ENCODE measurements at places on chromosomes 6 and 20.

DNA sequence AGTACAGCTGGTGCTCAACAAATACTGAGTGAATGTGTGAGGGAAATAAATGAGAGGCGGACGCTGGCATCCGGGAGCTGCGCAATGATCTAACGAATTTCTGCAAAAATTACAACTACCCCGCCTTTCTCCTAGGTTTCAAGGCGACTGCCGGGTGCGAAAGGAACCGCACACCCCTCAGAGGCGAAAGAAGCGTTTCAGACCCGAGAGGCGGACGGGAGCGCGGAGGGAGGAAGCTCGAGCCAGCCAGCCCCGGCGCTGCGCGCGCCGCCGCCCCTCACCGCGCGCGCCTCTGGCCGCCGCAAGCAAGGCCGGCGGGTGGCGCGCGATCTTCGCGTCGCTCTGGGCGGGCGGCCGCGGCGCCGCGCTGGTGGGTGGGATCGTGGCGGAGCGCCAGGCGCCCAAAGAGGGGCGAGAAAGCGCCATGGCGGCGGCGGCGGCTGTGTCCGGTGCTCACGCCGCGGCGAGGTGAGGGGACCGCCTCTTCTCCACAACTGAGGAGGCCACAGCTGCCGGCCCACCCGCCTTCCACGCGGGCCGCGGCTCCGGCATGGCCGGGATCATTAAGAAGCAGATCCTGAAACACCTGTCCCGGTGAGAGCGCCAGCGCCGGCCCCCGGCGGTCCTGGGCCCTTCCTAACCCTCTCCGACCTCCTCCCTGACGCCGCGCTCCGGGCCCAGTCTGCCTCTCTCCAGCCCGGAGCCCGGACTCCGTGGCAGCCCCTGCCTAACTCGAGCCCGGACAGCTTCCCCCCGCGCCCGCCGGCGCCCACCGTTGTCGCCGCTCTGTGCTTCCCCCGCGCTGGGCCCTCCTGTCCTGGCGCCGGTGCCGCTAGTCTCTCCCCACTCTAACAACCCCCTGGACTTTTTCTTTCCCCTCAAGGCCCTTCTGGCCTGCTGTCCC is at the start of gene BLTP3A:
BLTP3A (plus strand) TSS at position 383 of the 904 bp plus-strand sequence; CDS start at position 551, 168 bp downstream.
- DNase-seq, result peak; percentile 91

DNA sequence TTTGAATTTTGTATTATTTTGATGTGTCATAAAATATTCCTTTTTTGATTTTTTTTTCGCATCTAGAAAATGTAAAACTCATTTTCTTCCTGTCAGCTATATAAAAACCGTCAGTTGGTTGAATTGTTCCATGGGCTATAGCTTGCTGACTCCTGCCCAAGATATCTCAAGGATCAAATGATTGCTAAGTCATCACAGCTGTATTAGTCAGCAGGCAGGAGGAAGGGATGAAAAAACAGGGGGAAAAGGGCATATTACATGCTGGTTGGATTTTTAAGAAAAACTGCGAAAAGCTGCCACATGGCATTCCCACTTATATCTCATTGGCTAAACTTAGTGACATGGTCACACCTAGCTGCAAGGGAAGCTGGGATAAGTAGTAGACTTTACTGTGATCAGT is 569.9 kb downstream of the BCKDHB start:
- no peak for DNase-seq

DNA sequence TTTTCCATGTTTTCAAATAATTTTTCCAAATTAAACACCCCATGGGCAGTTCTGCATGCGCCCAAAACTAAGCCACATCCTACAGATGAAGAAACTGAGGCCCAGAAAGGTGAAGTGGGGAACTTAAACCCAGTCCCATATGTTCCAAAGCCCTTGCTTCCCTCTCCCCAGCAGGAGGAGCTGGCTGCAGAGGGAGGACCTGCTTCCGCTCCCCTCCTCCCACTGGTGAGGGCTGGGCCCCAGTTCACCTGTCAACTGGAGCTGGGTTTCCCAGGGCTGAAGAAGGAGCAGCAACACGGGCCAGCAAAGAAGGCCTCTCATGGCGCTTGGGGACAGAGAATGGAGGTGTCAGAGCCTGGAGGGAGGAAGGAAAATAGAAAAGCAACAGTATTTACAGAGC is 1.4 kb upstream of the RBPJL start:
- peak; percentile 14 for DNase-seq

- no peak for DNase-seq
Observed at GRCh38 chr6:71489736-71490135, 201.1 kb downstream of the OGFRL1 start.

DNA sequence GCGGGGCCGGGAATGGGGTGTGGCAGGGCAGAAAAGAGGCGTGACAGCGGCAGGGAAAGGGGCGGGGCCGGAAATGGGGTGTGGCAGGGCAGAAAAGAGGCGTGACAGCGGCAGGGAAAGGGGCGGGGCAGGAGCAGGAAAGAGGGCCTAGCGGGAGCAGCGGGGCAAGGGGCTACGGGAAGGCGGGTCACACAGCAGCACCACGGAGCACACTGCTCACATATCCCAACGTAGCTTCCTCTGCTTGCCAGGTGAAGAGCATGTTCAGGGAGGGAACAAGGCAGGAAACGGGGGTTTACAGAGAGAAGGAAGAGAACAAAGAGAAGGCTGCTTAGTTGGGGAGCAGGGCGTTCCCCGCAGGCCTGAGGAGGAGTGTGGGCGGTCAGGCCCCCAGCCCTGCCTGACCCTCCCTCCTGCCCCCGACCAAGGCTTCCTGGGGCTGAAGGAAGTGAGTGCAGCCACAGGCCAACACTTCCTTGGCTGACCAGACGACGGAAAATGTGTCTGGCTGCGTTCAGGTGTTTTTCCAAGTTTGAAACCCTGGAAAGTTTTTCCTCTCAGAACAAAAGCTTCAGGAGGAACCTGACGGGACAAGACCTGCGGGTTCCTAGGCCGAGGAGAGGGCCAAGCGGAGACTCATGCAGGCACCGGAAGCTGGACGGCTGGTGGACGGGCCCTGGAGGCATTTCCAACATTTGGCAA is 13.8 kb downstream of the UCKL1 start:
- no peak for DNase-seq

- DNase-seq, result no peak
Observed at GRCh38 chr20:6942266-6942665, 174.8 kb downstream of the BMP2 start.

- DNase-seq, result no peak
Observed at GRCh38 chr6:3351105-3351676, 92.4 kb downstream of the PSMG4 start.

DNA sequence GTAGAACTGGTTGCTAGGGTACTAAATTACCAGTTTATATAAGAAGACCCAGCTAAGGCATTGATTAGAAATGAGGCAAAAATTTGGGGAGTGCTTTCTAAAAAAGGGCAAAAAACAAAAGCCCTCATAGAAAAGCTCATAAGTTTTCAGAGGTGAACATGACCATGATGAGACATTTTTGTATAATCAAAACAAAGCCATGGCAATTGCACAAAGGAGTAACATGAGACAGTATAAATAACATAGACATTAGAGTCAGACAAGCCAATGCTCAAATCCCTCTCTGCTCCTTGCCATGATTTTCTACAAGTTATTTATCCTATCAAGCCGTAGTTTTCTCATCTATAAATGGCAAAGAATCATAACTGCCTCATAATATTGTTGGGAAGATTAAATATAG is 112.2 kb upstream of the ADTRP start:
- DNase-seq, result no peak

GRCh38 chr20:31712564-31713311 is 9.9 kb downstream of the BCL2L1 start:
- DNase-seq, result no peak

GRCh38 chr6:30258204-30258603 is 45.0 kb upstream of the TRIM26 start:
- DNase-seq, result no peak

- DNase-seq, result no peak
Observed at GRCh38 chr6:136726837-136727557, 65.3 kb downstream of the MAP3K5 start.

- DNase-seq, result no peak
Observed at GRCh38 chr6:121855521-121855920, 420.1 kb downstream of the GJA1 start.

DNA sequence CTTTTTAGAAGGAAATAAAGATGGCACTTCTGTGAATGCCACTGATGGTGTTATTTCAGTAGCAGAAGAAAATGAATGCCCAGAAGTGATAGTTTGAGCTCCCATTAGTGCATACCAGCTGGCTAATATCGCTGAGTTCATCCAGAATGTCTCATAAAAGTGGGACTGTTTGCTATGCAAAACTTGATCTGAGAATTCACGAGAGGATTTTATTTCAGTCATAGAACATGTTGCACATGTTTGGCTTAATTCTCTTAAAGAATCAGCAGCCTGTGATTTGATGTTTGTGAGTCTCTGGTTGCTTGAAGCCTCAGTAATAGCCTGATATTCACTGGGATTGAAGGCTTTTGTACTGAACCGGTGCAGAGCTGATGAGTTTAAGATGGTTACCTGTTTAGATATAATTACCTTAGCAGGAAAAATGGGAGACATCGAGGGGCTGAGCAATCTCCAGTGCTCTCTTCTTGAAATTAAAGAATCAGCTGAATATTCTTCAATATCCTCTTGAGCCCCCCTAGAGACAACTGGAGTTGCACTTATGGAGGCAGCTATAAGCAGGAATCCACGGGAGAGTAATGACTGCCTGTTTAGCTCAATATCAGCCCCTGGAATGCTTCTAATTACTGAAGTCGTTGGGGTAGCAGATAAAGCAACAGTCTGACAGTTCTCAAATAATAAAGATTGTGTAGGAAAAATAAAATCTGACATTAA is 955.5 kb downstream of the PHF3 start:
- DNase-seq, result no peak

DNA sequence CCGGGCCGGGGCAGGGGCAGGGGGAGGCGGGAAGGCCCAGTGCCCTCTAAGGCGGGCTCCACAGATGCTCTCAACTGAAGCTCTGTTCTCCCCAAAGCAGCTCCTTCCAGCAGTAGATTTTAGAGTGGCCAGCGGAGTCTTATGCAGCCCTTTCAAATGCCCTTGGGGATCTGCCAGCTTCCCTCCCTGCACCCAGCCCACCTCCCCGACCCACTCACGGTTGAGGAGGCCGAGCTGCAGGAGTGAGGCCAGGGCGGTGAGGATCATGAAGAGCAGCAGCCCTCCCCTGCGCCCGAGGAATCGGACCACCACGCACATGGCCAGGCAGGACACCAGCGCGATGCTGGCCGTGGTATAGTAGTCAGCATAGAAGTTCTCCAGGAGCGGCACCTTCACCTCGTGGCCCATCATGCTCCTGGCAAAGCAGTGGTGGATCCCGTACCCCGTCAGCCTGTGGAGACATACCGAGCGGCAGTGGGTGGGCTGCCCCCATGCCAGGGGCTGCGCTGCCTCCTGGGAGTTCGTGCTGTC is 28.0 kb downstream of the PSMG4 start:
- no peak for DNase-seq

DNA sequence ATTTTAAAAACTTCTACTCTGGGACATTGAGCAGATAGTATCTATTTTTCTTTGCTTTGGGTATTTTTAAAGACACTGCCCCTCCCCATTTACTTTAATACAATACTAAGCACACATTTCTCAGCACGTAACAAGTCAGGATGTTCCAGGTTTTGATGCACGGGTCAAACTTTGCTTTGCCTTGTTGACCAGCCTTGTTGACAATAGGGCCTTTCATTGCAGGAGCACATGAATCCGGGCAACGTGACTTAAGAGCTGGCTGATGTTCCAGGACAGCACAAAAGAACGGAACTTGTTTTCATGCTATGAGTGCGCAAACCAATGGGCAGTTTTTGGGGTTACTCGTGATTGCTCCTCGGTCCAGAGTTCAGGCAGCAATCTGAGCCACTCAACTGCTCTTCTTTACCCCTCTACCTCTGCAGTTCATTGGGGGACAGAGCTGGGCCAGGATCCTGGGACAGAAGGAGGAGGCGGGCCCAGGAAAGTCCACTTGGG is 78.6 kb upstream of the SLC22A16 start:
- no peak for DNase-seq

DNA sequence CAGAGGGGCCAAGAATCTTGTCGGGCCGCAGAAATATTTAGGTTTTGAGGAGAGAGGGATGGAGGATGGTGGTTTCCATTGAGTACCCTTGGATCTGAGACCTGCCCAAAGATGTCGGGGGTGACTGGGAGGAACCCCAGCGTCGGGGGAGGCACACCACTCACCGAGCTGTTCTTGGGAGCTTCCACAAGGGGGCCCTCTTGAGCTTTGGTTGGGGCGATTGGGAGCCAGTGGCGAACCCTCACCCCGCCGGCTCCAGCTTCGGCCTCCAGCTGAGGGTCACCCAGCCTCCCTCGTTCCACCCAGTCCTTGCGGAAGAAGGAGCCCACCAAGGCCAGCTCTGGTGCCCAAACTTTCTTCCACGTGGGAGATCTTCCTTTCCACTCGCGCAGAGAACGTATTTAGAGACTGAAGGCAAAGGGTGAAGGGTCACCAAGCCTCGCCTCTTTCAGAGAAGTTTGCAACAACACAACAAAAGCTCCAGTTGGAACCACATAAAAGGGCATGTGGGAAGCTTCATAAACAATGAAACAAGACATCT is 33.6 kb downstream of the APCDD1L start:
- no peak for DNase-seq

- peak; percentile 36 for DNase-seq
Observed at GRCh38 chr6:1724124-1724523, 114.4 kb downstream of the FOXC1 start.

- DNase-seq, result no peak
Observed at GRCh38 chr6:33610067-33610466, 11.1 kb upstream of the ITPR3 start.

GRCh38 chr6:109053336-109053735 is 41.3 kb downstream of the SESN1 start:
- DNase-seq, result no peak

GRCh38 chr20:23926944-23927872 is 47.7 kb upstream of the CST5 start:
- no peak for DNase-seq

- DNase-seq, result no peak
Observed at GRCh38 chr20:48492715-48493070, 335.1 kb downstream of the PREX1 start.
